NCI-H82 (cell line): ENCODE measurements at places on chromosomes 5 and 9.
A peak's percentile ranks its signal among the peaks of the same experiment; 100 is the strongest.

DNA sequence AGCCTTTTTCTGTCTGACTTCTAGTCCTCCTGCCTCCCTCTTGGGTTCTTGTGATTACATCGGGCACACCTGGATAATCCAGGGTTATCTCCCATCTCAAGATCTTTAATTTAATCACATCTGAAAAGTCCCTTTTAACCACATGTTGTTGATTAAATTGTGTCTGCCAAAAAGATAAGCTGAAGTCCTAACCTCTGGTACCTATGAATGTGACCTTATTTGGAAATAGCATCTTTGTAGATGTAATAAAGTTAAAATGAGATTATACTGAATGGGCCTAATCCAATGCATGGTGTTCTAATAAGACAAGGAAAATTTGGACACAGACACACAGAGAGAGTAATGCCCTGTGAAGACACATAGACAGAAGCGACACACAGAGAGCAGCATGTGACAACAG is 232.4 kb downstream of the KCTD16 start:
- peak; percentile 74 for DNase-seq

- no peak for DNase-seq
These were observed 201.0 kb downstream of the WDR70 start for GRCh38 chr5:37580106-37580505.

DNA sequence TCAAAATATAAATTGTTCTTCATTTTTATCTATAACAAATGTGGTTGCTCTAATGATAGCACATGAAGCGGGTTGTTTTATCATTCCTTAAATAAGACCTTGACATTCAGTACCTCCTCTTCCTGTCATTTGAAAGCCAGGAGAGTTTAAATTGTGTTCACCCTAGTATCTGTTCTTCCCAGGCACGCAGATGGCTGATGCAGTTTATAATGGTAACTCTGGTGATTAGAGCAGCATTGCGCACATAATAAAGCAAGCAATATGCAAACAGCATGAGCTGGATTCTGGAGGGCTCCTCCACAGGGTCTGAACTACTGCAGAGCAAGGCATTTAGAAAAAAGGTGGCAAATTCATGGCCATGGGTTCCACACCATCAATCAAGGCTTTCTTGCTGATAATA is 307.8 kb downstream of the ENC1 start:
- DNase-seq = no peak

DNA sequence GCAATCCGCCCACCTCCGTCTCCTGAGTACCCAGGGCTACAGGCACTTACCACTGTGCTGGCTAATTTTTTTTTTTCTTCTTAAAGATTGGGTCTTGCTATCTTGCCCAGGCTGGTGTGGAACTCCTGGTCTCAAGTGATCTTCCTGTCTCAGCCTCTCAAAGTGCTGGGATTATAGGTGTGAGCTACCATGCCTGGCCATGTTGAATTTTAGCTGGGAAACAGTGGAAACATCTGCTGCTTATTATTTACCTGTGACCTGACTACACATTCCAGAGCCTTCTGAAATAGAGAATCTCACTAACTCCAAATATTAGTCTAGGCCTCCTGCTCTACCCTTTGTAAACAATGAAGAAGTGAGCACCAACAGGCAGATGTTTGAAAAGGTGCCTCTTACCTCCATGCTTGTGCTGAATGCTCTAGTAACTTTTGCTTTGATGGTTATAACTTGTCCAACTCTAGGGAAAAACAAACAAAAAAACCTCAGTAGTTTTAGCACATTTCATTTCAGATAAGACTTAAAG is 22.5 kb downstream of the ACOT12 start:
- no peak for DNase-seq

DNA sequence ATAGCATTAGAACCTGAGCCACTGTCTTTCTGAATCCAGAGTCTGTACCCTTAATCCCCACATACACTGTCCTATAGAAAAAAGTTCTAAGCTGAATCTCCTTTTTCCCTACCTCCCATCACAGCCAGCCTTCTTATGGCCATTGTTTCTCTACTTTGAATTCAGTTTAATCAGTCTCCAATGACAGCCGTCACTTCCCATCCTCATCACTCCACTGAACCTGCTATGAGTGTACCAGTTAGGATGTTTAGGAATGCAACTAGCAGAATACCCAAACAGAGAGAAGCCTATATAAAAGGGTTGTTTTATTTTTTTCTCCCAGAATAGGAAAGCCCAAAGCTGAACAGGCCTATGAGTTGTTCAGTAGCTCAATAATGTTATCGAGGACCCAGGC is 220.4 kb upstream of the NREP start:
- no peak for DNase-seq

DNA sequence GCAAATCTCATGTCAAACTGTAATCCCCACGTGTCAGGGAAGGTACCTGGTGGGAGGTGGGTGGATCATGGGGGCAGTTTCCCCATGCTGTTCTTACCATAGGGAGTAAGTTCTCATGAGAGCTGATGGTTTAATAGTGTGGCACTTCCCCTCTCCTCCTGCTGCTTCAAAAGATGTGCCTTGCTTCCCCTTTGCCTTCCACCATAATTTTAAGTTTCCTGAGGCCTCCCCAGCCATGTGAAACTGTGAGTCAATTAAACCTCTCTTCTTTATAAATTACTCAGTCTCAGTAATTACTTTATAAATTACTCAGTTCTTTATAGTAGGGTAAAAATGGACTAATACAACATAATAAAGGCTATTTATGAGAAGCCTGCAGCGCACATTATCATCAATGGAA is 7.1 kb upstream of the CNTRL start:
- no peak for DNase-seq

DNA sequence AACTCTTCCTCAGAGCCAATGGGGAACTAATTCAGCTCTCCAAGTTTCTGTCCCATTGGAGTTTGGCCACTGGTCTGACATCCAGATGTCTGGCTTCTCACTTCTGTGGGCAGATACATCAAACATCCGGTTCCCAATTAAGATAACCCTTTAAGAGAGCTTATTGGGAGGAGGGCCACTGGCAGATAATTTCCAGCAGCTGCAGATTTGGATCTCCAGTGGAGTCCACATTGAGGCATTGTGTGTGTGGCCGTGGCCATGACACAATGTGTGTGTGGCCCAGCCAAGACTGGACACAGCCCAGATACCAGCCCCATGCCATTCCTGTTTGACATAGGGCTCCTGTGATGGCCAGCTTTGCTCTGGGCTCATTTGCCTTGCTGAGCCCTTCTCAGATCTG is 110.5 kb upstream of the MAP1B start:
- no peak for DNase-seq

- DNase-seq = no peak
These were observed 155.3 kb upstream of the KLF9 start for GRCh38 chr9:70569791-70570190.

DNA sequence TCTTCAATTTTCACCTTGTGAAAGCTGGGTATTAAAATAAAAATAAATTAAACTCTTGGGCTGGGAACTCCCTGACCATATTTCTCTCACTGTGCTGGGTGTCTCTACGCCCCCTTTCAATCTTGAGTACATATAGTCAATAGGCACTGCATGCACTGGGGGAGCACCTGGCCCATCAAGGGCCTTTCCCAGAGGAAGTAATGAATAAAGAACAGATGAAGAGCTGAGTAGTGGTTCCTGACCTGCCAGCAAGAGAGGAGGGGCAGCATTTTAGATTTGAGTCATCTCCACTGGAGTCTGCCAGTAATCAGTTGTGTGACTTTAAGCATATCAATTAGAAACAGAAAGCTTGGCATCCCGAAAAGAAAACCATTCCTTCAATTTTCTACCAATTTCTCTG is 6.2 kb downstream of the MAPKAP1 start:
- DNase-seq = no peak

GRCh38 chr5:157820593-157821252 is 38.2 kb downstream of the CLINT1 start:
- DNase-seq = peak; percentile 45

DNA sequence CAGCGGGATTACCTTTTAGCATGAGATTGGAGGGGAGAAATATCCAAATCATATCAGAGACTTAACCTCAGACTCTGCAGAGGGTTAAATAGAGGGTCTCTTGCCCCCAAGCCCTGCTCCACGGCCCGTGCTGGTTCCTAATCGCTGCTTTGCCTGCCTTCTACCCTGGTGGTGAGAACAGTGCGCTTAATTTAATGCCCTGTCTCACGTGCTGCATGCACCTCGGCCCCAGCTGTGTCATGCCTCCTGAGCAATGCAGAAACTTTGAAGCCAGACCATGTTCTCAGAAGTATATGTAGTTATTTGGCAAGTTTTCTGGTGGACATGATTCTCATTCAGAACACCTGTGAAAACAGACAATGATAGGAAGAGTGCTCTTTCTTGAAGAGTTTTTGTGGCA is 1.4 kb downstream of the OTULIN start:
- peak; percentile 43 for DNase-seq
